ENCODE measurements at places on chromosomes 7 and 10.

GRCh38 chr7:92705831-92706230 is 115.6 kb upstream of the FAM133B start:
- DNase-seq, result no peak

DNA sequence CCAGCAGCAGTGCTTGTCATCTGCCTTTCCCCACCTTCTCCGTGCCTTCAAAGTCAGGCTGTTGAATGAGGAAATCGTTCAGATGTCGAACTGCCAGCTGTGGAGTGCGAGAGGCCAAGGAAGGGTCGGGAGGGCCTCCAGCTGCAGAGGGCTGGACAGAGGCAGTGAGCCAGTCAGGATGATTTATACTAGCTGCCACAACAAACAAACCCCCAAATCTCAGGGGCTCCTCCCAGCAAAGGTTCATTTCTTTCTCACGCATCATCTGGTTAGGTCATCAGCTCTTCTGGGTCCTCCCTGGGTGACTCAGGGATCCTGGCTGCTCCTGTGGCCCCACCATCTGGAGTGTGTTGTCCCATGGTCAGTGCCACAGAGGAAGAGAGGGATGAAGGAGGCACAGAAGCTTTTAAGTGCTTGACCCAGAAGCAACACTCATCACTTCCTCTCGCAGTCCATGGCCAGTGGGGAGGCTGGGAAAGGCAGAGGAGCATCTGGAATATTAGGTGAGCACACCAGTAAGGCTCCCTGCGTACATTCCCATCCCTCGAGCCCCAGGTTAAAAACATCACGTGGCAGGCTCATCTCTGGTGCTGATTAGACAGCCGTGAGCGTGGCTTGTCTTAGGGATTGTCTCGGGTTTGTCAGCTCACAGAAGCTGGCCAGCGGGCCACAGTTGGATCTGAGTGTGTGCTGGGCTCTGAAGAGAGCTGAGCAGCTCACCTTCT is 140.7 kb downstream of the RGS10 start:
- DNase-seq, result no peak

- DNase-seq, result no peak
Measured at GRCh38 chr7:14954035-14954434, 51.5 kb upstream of the DGKB start.

GRCh38 chr10:71396084-71396710 is 523 bp upstream of the CDH23 start:
- DNase-seq, result peak; percentile 60

DNA sequence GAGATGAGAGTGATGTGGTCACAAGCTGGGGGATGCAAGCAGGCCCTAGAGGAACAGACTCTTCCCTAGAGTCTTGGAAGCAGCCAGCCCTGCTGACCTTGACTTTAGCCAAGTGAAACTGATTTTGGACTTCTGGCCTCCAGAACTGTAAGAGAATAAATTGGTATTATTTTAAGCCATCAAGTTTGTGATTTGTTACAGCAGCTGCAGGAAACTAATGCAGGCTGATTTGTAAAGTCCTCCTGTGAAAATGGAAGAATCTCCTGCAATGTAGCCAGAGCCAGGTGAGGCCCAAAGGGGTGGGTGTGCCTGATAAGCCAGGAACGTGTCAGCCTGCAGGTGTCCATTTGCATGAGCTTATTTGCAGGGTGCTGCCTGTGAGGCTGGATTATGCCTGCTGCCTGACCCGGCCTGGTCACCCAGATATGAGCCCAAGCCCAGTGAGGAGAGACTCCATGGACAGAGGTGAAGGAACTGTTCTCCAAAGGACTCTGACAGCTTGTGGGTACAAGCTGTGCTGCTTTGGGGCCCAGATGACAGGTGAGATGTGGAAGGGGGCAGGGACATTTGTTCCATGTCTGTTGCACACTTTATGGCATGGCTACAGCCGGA is 24.6 kb upstream of the PLEKHA1 start:
- no peak for DNase-seq

- peak; percentile 12 for DNase-seq
Measured at GRCh38 chr10:119103241-119103902, 541 bp upstream of the DENND10 start.

DNA sequence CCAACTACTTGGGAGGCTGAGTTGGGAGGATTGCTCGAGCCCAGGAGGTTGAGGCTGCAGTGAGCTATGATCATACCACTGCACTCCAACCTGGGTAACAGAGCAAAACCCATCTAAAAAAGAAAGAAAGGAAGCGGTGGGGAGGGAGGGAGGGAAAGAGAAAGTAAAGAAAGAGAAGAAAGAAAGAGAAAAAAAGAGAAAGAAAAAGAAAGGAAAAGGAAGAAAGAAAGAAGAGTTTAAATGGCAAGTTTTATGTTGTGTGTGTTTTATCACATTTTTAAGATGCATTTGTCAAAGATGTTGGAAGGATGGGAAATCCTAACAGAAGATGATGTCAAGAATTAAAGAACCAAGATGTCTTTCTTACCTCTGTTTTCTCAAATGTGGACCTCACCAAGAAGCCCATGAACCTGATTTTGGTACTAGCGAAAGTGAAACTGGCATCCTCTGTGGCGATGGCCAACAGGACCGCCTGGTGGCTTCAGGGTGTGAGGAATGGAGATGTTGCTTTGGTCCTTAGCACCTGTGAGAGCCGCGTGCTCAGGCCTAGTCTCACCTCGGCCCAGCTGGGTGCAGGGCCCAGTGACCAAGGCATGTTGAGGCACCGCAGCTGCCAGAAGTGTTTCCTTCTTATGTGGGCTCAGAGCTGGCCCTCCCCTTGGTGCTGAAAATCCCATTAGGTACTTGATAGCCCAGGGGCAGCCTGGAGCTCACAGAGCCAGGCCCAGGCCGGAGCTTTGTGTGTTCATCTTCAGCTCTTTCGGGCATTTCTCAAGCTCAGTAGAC is 9.8 kb downstream of the UCMA start:
- DNase-seq, result no peak

- DNase-seq, result peak; percentile 45
Measured at GRCh38 chr7:77538281-77539212, 1.5 kb downstream of the PTPN12 start.

- no peak for DNase-seq
Measured at GRCh38 chr10:72096115-72097000, 8.0 kb upstream of the SPOCK2 start.

GRCh38 chr10:15571575-15571974 is 148.1 kb downstream of the ITGA8 start:
- no peak for DNase-seq

GRCh38 chr7:94972296-94972695 is 64.9 kb downstream of the PPP1R9A start:
- no peak for DNase-seq

- DNase-seq, result no peak
Measured at GRCh38 chr10:97090644-97091043, 95.1 kb downstream of the SLIT1 start.

DNA sequence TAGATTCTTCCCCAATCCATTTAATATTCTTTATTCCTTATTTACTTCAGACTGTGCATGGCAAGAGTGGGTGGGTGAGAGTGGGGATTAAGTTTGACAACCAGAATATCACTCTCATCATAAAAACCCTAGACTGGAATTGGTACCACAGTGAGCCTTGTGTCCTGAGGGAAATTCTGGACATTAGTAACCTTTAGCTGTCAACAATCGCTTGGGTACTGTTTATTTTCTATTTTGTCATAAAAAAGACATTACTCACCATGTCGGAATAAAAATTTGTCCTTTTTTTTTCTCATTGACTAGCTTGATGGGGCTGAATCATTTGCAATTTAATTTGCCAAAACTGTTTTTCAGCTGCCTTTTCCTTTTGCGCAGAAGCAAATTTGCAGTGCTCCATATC is 176.1 kb upstream of the SEMA3C start:
- DNase-seq, result no peak

GRCh38 chr10:9781666-9782065 is 1236.0 kb upstream of the CELF2 start:
- no peak for DNase-seq

GRCh38 chr10:775245-776075 is 86.0 kb upstream of the DIP2C start:
- no peak for DNase-seq

DNA sequence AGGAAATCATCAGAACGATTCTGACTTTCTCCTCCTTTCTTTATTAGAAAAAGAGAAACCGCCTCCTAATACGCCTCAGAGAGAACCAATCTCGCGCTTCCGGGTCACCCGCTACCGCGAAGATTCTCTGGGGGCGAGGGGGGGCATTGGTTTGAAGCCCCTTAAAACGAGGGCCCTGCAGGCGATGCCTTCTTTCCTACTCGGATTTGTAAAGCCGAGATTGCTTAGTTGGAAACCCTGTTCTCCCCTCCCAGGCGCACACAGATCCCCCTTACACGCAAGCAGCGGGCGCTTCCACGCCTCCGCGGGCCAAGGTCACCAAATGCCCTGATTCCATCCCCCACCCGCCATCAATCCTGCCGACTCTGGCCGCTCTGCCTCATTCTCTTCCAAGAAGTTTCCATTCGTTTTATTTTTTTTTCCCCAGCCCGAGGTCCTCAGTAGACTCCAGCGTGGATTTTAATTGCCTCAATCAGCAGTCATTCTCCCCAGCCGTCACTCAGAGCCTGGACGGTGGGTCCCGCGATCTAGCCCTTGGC is 1.1 kb upstream of the GAD2 start:
- DNase-seq, result no peak

- DNase-seq, result no peak
Measured at GRCh38 chr7:117112640-117113039, 159.3 kb downstream of the ST7 start.

DNA sequence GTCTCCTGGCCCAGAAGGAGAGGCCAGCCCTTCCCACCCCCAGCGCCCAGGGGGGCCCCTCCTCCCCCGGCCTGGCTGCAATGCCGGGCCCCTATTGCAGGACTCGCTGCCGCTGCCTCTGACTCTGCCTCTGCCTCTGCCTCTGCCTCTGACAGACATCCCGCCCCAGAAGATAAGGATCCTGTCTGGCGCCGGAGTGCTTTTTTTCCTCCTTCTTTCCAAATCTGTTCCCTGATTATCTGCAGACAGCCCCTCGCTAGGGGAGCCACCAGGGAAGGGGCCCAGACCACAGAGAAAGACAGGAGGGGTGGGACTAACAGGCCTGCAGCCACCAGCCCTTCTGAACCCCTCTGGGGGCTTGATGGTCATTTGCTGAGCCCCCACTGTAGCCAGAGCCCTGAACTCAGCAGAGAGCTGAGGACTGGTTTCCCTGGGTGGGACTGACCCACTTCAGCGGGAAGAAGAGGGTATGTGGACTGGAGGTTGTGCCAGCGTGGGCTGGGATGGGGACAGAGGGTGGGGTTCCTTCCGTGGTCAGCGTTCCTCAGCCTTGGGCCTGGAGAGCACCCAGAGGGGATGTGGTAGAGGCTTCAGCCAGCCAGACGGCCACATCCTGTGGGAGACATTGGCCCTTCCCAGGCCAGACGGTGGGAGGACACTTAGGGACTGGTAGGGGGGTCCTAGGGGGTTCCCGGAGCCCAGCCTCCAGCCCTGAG is 22.8 kb downstream of the UNC5B start:
- DNase-seq, result no peak

- no peak for DNase-seq
Measured at GRCh38 chr7:46197785-46198540, 276.9 kb upstream of the IGFBP3 start.

GRCh38 chr10:55214608-55215007 is 413.6 kb upstream of the PCDH15 start:
- DNase-seq, result no peak

DNA sequence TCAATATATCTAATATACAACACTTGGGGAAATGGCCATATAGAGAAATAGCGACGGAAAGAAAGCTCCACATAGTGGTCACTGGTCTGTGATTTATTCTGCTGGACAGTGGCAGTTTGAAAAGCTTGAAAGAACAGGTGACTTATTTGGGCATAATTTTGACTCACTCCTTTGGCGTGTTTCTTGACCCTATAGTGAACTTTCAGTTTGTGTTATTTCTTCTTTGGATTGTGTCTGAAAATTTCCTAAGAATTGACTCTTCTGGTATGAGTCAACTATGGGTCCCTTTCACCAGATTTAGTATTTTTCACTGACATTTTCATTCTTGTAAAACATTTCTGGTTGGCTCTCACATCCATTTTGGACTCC is 25.8 kb upstream of the IMMP2L start:
- DNase-seq, result no peak

DNA sequence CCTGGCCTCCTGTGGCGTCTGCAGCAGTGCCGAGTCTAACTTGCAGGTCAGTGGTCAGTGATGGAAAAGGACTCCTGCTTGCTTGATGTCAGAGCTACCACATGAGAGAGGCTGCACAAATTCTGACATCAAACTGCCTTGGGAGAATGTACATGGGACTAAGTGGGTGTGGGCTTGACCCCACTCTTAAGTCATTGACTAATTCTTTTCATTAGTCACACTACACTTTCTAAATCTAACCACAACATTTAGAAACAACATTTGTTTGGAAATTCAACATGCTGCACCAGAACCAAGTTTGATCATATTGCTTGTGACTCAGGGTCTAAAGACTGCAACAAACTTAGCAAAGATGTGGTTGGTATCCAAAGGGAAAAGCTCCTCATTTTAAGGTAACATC is 24.4 kb upstream of the CDC14C start:
- no peak for DNase-seq

DNA sequence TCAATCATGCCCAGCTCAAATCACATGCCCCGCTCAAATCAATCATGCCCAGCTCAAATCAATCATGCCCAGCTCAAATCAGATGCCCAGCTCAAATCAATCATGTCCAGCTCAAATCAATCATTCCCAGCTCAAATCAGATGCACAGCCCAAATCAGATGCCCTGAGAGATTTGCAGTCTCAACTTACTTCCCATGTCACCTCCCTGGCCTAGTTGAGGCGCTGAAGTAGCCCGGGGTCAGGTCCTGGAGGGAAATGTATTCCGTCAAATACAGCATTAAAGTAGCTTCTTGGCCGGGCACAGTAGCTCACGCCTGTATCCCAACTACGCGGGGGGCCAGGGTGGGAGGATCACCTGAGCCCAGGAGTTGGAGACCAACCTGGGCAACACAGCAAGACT is 15.7 kb upstream of the PRKAR1B start:
- DNase-seq, result no peak
